ENCODE measurements at places on chromosomes 12 and 14.
A peak's percentile ranks its signal among the peaks of the same experiment; 100 is the strongest.

DNA sequence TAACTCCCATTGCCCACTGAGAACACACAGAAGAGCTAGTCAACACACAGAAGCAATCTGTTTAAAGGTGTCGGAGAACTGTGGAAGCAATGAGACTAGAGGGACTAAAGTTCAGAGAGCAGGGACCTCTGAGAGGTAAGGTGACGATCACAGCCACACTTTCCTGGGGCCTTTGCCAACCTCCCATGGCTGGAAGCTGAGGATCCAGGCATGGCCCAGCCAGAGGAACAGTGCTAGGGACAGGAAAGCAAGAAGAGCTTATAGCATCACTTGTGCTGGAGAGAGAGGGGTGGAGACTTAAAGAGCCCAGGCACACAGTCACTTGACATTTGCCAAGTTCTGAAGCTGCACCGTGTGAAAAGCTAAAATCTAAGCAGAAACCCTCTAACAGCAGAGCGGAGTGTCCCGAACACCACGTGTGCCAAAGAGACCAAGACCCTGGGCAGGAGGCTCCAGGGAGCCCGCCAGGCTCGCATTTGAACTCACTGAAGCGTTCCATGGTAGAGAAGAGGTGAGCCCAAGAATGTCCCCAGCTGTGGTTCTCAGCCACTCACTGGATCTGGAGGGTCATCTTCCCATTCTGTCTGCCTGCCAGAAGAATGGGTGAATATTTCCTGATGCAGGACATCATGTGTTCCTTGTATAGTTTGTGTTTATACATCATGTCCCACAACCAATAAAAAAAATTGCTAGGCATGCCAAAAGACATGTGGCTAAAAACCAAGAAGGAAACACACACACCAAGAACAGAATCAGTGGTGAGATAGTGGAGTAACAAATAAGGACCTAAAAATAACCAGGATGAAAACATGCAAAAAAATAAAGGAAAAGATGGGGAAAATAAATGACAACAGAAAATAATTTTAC is 174.0 kb upstream of the C14orf180 start:
- DNase-seq: no peak

- DNase-seq: no peak
Observed at GRCh38 chr14:32450919-32451675, 122.0 kb downstream of the AKAP6 start.

DNA sequence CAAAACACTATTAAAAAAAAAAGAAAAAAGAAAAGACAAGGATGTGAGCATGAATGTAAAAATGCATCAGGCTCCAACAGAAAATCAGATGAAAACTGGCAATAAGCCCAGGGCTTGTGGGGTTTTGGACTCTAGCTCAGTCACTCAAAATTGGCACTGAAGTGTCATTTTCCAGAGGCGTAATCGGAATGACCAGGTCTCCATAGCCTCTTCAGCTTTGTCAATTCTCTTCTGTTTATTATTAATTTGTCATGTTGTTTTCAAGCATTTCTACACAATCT is 137.2 kb upstream of the TRHDE start:
- no peak for DNase-seq

DNA sequence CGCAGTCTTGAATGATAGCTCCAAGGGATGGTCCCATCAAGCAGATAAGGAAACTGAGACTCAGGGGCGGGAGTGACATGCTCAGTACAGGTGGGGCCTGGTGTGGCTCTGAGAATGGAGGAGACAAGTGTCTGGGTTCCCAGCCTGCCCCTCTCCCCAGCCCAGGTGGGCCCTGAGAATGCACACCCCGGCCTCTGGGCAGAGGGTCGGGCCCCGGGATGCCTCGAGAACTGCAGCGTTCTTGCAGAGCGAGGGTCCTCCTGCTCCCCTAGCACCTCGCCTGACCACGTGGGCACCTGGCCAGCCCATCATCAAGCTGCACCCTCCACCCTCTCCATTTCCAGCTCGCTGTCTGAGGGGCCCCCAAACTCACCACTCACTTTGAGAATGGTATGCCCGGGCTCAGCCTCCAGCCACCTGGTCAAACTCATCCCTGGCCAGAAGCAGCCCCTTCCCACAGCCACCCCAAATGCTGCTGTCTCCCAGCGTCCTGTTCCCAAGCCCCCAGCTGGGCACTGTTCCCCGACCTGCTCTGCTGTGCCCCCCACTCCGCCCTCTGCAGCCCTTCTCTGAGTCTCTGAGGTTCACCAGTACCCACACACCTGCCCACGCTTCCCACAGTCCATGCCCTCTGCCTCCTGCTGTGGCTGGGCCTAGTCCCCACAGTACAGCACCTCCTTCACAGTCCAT is 44.3 kb downstream of the CYP46A1 start:
- DNase-seq: no peak

DNA sequence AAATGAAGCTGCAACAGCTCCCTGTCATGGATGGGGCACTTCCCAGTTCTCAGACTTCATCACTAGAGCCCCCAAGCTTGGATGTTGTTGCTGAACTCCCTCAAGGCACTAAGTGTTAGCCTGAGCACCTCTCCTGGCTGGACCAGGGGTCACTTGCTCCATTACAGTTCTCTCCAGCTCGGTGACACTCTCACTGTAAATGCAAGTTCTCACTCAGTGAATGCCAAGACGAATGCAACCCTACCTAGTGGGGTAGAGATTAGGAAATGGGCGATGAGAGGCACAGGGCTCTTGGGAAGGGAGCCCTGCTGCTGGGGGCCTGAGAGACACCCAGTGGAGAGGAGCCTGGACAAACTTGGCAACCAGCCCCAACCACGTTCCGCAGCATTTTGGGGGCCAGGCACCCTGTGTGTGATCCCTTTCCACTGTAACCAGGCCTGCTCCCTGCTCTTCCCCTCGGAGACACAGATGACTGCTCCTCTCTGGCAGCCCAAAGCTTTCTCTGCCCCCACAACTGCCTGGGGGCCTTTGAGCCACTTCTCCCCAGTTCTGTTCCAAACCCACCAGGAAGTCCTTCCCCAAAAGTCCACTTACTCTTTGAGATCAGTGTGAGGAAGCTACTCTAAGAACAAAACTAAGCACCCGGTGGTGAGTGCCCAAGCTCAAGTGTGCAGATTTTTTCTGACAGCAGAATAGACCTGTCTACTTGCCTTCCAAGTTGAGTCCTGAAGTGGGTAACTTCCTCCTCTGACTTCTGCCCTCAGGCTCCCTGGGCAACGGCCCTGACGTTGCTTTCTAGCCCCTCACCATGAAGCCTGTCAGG is 8.0 kb upstream of the SELPLG start:
- peak; percentile 32 for DNase-seq

DNA sequence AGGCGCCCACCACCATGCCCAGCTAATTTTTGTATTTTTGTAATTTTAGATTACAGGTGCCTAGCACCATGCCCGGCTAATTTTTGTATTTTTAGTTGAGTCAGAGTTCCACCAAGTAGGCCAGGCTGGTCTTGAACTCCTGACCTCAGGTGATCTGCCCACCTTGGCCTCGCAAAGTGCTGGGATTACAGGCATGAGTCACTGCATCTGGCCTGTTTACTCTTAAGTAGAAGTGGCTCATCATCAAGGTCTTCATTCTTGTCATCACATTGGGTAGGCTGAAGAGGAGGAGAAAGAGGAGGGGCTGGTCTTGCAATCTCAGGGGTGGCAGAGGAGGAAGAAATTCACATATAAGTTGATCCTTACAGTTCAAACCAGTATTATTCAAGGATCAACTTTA is 152.4 kb upstream of the ATP2B1 start:
- DNase-seq: no peak

DNA sequence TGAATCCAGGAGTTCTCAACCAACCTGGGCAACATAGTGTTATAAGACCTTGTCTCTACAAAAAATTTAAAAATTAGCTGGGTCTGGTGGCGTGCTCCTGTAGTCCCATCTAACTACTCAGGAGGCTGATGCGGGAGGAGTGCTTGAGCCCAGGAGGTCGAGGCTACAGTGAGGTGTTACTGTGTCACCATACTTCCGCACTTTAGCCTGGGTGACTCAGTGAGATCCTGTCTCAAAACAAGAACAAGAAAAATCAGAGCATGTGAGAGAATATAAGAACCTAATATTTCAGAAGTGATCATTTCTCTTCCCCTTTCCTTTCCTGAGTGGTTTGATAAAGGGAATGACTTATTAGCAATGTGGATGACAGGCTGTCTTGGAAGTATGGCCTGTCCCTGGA is 9.5 kb downstream of the TRAF3 start:
- DNase-seq: no peak

DNA sequence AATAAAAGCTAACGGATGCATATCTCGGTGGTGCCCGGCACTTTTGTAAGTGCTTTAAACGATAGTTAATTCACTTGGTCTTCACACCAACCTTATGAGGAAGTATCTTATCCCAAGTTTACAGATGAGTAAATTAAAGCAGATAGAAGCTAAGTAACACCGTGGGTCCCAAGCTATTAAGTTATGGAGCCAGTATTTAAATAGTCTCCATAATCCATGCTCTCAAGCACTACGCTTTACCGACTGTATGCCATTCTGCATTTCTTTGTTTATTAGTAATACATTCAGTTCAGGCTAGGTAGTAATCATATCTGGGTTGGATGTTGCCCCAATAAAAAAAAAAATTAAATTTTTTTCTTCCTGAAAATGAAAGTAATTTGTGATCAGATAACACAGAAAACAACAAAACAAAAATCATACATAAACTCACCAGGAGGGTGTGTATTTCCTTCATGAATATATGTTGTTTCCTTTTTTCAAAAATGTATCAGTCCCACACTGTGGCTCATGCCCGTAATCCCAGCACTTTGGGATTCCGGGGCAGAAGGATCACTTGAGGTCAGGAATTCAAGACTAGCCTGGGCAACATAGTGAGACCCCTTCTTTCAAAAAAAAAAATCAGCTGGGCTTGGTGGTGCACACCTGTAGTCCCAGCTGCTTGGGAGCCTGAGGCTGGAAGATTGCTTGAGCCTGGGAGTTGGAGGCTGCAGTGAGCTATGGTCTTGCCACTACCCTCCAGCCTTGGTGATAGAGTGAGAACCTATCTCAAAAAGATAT is 1.4 kb upstream of the M6PR start:
- DNase-seq: no peak

DNA sequence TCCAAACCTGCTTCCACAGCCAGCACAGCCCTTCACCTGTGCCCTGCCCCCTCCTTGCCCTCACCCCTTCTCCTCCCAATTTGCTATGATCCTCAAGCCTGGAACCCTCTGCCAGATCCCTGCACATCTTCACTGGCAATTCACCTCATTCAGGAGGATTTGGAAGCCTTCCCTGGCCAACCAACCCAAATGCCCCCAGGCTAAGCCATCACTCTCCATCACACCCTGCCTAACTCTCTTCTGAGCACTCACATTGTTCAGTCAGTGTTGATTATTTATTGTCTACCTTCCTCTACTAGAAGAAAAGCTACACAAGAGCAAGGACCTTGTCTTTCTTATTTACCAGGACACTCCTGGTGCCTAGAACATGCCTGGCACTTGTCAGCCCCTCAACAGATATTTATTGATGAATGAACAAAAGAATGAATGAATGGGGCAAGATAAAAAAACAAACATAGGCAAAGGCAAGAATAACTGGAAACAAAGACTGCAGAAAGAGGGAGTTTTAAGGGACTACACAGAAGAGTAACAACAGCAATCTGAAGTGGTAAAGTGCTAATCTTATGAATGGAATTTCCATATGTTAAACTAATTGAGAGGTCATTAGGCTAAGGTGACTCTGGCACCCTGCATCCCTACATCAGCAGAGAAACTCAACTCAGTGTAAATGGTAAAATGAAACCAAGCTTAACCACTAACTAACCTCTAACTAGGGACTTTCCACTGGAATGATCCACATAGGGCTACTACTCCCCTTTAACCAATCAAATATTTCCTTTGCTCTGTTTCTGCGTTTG is 33.4 kb downstream of the TMTC1 start:
- DNase-seq: no peak
